ENCODE measurements at places on chromosomes 3 and 15.

- no peak for DNase-seq
These were observed 178.2 kb downstream of the LSAMP start for GRCh38 chr3:116267116-116267515.

DNA sequence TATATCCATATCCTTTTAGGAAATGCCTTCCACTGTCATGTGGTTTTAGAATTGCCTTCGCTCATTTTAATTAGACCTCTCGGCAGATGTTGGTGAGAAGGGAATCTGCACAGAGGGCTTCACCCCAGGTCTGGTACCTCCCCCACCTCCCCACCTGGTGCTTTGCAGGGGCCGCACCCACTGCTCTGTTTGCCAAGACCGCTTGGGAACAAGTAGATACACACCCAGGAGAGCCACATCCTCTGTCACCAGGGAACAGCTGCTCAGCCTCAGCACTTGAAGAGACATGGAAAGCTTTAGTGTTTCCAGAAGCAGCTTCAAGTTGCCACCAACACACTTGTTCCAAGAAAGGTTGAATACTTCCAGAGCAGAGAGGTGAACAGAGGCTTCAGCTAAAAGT, 21.8 kb downstream of the LRRC31 start:
- no peak for DNase-seq

DNA sequence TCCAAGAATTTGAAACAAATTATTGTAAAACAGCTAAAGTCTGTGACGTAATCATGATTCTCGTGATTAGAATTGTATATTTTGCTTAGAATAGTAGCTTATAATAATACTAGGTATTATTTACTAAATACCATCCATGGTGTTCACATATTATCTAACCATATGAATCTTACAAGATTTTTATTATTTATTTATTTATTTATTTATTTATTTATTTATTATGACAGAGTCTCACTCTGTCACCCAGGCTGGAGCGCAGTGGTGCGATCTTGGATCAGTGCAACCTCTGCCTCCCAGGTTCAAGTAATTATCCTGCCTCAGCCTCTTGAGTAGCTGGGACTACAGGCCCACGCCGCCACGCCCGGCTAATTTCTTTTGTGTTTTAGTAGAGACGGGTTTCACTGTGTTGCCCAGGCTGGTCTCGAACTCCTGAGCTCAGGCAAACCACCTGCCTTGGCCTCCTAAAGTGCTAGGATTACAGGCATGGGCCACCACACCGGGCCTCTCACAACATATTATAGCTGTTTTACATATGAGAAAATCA, 173.5 kb downstream of the EPHA3 start:
- no peak for DNase-seq

- no peak for DNase-seq
These were observed 102.3 kb upstream of the PFN2 start for GRCh38 chr3:150073031-150073430.

DNA sequence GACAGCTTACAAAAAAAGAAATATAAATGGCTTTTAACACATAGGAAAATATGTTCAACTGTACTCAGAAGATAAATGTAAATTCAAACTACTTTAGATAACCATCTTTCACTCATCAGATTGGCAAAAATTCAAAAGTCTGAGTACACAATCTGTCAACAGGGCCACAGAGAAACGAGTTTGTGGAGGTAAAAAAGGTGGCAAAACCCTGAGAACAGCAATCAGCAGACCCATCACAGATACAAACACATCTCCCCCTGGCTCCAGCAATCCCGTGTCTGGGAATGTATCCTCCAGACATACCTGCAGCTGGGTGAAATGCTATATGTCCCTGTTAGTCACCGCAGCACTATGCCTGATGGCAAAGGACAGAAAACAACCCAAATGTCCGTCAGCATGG, 149.5 kb downstream of the OSBPL10 start:
- DNase-seq: no peak

DNA sequence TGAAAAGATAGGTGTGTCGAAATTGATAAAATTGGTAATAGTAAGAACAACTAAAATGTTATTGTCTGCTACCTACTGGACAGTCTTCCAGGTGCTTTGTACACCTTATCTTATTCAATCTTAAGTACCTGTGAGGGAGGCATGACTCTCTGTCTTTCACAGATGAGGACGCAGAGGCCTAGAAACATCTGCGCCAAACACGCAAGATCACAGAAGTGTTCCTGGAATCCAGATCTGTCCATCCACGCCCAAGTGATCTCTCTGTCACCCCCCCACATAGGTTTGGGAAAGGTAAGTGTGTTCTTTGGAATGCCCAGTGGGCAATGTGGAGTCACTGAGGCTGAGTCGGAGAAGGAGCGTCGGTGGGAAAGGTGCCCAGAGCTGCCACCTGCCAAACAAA, 34.4 kb upstream of the PTPRG start:
- no peak for DNase-seq
